ENCODE measurements at places on chromosomes 3 and 15.

DNA sequence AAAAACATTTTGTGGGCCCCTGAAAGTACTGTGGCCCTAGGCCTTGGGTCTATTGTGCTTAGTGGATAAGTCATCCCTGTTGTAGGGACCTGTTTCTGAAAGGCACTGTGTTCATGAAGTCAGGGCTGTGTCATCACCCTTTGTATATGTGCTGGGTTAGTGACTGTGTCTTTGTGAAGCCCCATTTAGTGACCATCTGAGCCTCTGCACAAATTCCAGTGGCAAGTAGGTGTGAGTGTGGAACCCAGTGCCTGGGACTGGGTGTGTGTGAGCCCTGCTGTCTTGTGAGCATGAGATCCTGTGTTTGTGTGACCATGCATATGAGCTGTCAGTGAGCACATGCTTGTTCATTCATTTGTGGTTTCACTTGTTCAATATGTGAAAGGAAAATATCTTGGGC is 1.2 kb upstream of the HYAL1 start:
- DNase-seq: no peak

DNA sequence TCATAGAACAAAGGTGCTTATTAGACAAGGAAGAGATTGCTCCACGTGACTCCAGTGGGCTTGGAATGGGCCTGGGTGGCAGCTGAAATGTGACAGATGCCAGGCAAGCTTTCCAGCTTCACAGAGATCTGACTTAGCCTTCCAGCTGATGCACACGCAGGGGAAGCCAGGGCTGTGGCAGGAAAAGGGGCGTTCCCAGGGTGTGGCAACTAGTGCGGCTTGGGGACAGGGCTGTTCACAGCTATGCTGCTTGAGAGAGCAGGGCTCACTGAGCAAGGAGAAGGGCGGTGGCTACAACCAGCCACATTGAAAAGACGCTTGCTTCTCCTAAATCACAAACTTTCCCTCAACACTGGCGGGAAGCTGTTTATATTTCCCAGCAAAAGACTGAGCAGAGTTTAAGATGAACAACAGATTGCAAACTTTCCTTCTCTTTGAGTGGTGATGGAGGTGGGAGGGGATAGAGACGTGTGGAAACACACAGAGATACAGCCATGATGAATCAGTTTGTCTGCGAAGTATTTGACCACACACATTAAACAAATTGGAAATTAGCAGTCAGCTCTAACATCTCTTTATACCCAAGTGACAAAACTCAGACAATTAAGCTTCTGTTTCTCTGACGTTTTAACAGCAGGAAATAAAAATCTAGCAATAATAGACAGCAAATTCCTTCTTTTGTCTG is 127.5 kb downstream of the BDH1 start:
- DNase-seq: no peak

GRCh38 chr3:118165413-118165812 is 869.2 kb downstream of the IGSF11 start:
- no peak for DNase-seq

- no peak for DNase-seq
Observed at GRCh38 chr15:90862487-90862886, 5.9 kb upstream of the FURIN start.

GRCh38 chr3:46955801-46956259 is 20.7 kb downstream of the CCDC12 start:
- no peak for DNase-seq

DNA sequence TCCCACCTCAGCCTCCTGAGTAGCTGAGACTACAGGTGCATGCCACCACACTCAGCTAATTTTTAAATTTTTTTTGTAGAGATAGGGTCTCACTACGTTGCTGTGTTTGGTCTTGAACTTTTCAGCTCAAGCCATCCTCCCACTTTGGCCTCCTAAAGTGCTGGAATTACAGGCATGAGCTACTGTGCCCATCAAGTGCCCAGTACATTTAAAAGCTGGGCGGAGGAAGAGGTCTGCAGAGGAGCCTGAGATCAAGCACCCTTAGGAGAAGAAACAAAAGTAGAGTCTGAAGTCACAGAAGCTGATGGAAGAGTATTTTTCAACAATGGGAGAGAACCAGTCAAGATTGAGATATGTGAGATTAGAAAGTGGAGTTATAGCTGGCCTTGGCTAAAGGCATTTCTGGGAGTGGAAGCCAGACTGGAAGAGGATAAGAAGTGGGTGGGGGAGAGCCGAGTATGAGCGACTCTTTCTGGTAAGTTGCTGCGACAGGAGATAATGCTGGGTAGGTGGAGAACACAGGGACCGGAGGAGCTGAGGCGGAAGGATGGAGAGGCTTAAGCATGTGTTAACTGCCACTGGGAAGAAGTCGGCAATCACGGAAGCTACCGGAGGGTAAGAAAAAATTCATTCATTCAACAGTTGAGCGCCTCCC is 782 bp upstream of the IREB2 start:
- no peak for DNase-seq

GRCh38 chr15:95025924-95026728 is 794.8 kb downstream of the MCTP2 start:
- DNase-seq: no peak

DNA sequence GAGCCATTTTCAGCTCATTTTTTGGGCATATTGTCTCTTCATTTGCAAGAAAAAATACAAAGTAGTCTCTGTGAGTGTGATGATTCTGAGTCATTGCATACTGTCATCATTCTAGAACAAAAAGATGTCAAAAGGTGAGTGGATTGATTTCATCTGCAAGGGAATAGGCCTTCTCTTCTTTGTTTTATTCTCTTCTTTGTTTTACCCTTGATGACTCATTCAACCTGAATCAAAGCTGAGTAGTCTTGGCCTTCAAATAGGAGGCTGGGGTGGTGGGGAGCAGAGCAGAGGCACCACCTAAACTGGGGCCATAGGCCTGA is 25.4 kb downstream of the CYP19A1 start:
- no peak for DNase-seq

DNA sequence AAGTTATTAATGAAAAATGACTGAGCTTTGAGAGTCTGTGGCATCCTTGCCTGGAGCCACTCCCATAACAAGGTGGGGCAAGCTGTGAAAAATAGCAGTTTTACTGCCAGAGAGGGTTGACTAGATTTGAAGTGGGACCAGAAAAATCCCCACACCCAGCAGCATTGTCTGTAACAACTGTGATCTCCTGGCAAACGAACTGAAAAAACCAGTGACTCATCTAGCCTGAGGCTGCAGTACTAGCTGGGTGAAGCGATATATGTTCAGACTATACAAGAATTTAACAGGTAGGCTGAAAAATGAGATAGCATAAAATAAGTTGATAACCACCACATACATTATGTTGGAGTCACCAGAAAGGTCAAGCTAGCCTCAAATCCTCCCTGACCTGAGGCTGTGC is 64.0 kb downstream of the DPH6 start:
- no peak for DNase-seq

GRCh38 chr3:118968111-118968510 is 66.5 kb downstream of the IGSF11 start:
- no peak for DNase-seq

DNA sequence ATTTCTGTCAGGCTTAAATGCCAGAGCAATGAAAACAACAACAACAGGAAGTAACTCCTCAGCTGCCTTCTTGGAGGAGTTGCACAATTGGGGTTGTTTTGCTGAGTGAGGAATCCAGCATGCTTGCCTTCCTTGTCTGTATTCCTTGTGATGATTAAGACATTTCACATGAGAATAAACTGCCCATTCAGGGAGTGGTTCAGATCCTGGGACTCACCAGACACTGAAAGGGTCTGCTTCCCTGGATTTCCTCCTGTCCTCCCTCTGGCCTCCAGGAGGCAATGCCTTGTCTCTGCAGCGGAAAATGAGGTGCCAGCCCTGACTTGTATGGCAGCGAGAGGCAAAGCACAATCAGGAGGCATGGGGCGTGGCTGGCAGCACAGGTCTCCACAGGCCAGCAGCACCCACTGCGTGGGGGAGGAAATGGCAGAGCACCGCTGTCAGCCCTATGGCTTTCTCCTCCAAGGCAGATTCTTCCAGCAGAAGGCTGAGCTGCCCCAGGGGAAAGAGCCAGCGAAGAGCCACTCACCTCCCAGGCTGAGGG is 41.5 kb downstream of the RBP2 start:
- no peak for DNase-seq

- DNase-seq: no peak
Observed at GRCh38 chr15:68726246-68726645, 94.4 kb downstream of the ANP32A start.

- no peak for DNase-seq
Observed at GRCh38 chr3:52415800-52416199, 29.1 kb downstream of the SEMA3G start.

- DNase-seq: no peak
Observed at GRCh38 chr3:146470425-146470990, 1.1 kb upstream of the PLSCR2 start.

GRCh38 chr3:16533928-16534574 is 20.6 kb upstream of the RFTN1 start:
- DNase-seq: no peak

DNA sequence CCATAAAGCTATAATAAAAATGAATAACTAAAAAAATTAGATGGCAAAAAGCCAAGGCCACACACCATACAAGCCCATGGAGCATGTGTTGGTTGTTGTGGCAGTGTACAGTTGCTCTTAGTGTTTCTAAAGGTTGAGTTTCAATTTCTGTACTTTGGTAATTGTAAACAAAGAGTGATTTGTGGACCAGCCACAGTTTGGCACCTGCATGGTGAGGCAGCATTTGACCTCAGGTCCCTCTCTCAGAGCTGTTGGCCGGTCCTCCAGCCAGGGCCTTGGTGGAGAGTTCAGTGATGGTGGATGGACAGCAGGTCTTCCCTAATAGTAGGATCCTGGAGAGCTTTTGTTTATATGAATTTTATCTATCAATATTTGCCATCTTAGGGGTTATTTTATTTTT is 5.6 kb downstream of the ACAD9 start:
- no peak for DNase-seq

DNA sequence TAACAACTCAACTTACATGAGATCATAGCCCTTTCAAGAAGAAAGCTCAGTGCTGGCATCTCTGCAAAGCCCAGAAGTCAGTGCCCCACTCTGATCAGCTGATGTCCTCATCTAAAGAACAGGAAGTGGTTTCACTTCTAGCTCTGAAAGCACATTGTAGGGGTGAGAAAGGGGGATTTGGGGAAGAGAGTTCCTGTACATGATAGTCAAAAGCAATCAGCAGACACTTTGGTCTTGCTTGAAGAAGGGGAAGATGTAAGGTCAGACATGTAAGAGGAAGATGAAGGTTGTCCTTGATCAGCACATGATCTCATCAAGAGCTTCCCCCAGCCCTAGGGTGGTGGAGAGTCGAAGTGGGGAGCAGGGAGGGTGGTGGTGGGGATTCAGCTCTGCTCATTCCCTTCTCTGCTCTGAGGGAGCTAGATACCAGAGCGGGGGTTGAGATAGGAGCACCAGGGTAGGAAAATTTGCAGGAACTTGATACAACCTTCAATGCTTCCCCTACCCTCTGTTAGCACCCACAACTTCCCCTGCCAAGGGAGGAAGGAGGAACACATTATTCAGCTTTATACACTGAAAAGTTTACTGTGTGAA is 76.4 kb upstream of the ETV5 start:
- DNase-seq: no peak

DNA sequence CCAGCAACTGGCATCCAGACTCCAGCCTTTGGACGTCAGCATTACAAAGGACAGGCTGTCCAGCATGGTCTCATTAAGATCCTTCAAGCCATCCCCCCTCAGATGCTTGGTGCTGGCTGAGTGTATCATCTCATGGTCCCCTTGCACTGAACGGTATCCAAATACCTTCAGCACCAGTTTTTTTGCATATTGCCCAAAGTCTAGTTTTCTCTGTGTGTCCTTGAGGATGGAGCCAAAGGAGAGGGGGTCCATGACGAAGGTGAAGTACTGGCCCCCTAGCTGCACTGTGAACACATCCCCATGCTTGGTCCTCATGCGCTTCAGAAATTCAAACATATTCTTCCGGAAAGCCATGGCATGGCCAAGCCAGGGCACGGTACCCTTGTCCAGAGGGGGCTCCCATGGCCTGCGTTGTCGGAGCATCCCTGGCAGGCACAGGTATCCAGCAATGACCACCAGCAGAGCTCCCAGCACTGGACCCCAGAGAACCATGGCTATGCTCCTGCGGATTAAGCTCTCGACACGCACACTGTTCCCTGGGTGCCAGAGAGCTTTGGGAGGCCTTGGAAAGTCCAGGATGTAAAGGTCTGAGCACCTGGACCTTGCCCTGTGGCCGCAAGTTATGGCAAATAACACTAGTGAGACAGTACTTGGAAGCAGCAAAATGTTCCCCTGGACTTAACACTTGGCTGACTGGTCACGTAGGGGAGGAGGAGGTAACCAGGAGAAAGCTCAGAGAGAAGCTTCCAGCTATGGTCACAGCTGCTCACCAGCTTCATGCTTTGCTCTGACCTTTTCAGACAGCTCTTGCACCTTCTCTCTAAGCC is at the start of gene CYP8B1:
Gene CYP8B1, minus strand, starts transcription at position 555 of the 827 bp plus-strand sequence. Its CDS starts 63 bp downstream, at position 492.
- no peak for DNase-seq

GRCh38 chr15:78509726-78510312 is 2.4 kb downstream of the HYKK start:
- DNase-seq: no peak

- DNase-seq: no peak
Observed at GRCh38 chr3:185818267-185818875, 6.5 kb downstream of the IGF2BP2 start.

DNA sequence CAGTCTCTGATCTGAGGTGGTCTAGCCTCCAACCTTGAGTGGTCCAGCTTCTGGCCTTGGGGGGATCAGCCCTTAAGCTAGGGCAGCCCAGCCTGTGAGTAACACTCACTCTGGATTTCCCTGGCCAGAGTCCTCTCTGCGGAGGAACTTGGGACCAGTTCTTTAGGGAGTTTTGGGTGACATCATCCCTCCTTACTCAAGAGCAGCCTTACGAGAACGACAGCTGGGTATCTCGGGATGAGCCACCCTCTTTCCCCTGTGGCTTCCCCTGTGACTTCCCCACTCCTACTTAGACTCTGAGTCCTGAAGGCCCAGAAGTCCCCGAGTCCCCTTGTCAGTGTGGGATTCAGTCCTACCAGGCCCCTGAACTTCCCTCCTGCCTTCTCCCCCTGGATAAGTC is 10.2 kb upstream of the PLXND1 start:
- DNase-seq: no peak

DNA sequence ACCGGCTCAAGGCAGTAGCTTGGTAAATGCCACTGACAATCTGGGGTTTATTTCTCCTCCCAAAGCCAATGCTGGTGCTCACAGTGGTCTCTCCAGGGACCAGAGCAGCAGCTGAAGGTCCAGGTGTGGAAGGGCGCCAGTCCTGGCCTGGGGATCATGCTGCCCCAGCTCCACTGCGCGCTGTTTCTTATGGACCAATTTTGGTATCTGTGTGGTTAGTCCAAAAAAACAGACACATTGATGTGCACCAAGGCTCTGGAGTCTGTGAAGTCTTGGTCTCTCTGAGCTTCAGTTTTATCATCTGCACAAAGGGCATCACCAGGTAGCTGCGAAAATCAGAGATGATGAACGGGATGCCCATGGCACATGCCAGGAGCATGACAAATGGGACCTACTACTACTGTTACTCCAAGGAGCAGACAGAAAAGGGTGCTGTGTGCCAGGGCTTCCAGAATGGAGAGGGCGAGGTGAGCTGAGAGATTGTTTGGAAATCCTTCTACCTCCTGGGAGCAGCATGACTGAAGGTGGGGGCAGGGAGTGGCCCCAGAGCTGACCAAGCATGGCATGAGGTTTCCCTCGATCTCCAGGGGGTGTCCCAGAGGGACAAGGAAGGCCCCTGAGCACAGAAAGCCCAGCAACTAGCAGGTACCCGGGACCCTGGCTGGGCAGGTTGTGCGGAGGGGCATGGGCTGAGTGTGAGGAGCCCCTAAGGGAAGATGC is 134.3 kb upstream of the PRR20G start:
- no peak for DNase-seq

Data from activated naive CD4-positive, alpha-beta T cell (primary cell).